ENCODE measurements at places on chromosomes 2 and 18.

GRCh38 chr2:203688798-203689197, 17.6 kb upstream of the CD28 start:
- DNase-seq = no peak

- DNase-seq = no peak
Observed at GRCh38 chr2:43898134-43898837, 59.5 kb downstream of the ABCG8 start.

DNA sequence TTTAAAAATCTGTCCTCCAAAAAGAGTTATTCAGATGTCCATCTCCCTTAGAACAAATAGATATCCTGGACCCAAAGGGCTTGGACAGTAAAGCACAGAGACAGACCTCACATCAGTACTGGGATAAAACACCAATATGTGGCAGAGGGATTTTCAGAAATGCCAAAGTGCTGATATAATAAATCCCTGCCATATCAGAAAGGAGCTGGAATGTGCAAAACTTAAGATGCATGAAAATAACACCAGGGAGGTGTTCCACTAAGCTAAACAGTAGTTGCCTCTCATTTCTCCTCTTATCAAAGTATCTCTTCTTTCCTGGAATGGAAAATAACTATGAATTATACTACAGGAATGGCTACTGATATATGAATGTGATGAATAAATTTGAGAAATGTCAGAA, 13.2 kb downstream of the USP40 start:
- no peak for DNase-seq

- no peak for DNase-seq
Observed at GRCh38 chr18:74861154-74861553, 263.5 kb downstream of the ZNF407 start.

- DNase-seq = no peak
Observed at GRCh38 chr2:220043155-220043989, 415.9 kb downstream of the SLC4A3 start.

DNA sequence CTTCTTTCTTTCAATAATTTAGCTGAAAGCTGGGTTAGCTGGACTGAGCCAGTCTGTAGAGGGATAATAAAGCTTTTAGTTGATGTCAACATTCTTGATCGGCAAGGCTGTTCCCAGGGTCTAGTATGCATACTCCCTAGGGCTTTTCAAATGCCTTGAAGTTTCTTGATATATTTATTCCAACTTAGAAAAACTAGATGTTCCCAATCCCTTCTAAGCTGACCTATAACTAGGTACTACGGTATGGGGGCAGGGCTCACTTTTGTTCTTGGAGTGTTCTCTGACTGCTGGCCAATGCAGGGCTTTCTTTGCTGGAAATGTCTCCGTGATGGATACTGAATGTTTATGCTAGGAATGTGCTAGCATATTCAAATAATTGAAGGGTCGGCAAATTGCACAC, 258.6 kb upstream of the TANK start:
- no peak for DNase-seq

- no peak for DNase-seq
Observed at GRCh38 chr2:168986398-168986943, 44.7 kb downstream of the ABCB11 start.

- no peak for DNase-seq
Observed at GRCh38 chr2:196260546-196260945, 89.2 kb upstream of the STK17B start.

DNA sequence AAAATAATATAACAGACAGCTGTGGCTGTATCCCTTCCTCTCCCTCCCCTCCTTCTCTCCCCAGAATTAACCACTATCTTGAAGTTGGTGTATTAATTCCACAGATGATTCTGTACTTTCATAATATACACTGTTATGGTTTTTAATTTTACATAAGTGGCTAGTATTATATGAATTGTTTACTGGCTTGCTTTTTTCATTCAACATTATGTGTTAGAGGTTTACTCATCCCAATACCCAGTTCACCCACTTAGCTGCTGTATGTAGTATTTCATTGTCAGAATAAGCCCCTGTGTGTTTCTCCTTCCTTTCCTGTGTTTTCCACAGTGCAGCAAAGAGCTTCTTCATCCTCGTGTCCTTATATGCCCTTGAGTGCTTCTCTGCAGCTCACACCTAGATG, 75.6 kb upstream of the B3GNT7 start:
- DNase-seq = no peak

DNA sequence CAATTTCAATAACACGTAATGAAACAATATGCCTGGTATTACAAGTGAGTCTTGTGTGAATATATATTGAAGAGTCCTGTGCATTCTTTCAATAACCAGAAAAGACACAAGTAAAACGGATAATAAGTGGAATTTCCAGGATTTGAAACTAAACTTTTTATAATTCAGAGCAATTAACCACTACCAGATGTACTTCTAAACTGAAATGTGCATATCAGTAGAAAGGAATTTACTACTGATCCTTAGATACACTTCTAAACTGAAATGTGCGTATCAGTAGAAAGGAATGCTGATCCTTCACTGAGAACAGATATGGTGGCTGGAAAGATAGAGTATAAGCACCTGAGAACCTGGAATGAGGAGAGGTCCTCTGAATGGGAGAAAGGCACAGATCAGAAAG, 470.9 kb upstream of the SPHKAP start:
- no peak for DNase-seq

- DNase-seq = no peak
Observed at GRCh38 chr18:29594493-29594892, 1417.6 kb upstream of the CDH2 start.

DNA sequence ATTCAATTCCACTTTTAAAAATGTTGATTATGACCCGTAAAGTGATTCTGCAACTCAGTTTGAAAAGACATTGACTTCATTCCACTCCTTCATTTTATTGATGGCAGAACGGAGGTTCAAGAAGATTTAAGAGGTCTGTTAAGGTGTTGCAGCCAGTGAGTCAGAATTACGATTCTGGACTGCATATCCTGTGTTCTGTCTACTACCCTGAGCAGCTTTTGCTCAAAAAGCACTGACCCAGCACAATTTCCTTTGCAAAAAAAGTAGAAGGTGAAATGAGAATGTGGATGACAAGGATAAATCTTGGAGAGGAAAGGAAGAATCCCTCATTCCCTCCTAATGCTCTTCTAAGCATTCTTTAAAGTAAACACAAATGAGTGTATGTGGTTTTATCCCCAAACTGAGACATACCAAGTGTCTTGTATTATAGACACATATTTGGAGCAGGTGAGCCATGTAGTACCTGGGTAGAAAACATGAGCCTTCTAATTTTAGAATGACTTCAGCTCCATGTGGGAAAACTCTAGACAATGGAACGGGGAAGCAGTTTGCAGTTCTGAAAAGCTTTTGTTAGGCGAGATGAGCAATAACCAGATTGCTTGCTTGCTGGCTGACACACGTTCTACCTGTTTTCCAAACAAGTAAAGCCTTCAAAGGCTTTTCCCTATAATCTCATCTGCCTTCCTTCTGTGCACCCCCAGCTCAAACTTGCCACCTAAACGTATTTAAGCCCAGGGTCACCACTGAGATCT, 44.7 kb downstream of the TGFA start:
- DNase-seq = no peak

GRCh38 chr18:65057439-65058083, 693.3 kb upstream of the CDH7 start:
- no peak for DNase-seq

DNA sequence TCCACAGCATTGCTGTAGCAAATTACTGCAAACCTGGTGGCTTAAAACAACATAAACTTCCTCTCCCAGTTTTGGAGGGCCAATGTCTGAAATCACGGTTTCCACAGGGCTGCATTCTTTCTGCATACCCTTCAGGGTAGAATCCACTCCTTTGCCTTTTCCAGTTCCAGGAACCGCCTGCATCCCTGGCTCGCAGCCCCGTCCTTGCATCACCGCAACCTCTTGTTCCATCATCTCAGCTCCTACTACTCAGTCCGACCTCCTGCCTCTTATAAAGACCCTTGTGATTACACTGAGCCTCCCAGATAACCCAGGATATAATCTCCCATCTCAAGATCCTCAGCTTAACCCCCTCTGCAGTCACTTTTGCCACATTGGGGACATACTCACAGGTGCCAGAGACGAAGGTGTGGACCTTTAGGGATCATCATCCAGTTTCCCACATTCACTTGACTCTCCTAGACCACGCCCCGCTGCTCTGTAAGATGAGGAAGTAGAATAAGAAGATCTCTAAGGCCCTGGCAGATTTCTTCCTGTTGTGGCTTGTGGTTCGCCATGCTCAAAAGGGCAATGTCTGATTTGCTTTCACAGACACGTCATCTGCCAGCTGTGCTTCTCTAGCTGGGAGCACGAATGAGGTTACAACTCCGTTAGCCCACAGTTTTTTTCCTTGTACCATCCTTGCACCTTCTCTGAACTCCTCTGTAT, 103.6 kb upstream of the AGAP1 start:
- DNase-seq = no peak

GRCh38 chr2:5365871-5366461, 326.2 kb upstream of the SOX11 start:
- no peak for DNase-seq

DNA sequence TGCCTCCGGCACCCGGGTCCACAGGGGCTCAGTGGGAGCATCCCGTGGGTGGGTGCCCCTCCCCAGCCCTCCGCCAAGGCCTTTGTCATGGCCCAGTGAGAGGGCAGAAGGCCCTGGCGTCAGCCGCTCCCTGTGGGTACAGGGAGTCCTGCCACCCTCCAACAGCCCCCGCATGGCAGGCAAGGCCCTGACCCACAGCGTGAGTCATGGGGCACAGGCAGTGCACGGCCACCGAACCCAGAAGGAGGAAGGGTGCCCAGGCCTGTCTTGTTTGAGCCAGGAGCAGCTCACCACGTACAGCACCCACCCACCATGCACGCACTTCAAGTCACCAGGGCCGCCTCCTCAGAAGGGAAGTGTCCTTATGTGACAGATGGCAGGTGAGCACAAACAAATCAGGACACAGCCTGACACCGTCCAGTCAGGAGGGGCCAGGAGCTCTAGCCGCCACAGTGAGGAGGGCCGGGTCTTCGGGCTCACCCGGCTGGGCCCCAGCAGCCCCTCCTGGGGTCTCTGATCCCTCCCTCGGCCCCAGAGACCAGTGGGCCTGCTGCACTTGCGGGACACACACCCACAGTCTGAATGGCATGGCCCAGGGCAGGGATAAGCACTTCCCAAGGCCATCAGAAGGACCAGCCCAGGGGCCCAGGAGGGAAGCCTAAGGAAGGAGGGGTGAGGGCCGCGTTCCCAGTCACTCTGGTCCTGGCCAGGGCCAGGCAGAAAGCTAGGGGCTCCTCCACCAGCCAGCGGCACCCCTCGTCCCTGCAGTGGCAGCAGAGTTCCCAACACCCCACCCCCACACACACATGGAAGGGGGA, 25.8 kb downstream of the BIN1 start:
- no peak for DNase-seq

DNA sequence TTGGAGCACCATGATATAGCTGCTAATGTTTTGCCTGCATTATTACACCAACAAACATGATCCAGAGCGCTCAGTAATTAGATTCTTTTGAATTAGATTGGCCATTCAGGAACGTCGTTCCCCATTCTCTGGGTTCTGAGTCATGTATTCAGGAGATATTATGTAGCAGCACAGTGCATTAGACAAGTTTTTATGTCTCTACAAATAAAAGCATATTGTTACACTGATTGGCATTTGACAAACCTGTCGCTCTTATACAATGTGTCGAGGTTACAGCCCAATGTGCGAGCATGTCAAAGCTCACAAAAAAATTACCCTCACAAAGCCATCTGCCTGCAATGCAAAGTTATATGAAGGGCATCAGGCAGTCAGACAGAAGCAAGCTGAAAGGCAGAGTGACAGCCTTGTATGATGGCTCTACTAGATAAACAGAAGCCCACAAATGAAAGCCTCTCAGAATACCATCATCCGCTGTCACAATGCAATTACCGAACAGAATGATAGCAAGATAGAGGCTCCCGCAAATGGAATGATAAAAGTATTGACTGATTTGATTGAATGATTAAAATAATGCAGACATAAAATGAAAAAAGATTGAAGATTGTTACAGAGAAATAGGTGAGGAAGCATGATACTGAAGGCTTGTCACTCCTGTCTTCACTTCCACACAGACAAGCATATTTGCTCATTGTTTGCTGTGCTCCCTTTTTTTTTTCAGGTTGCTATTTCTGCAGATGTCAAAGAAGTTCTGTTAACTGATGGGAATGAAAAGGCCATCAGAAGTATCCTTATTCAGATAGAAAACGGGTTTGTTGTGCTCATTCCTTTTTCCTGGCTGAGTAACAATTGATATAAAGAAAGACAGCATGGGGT, 234.6 kb upstream of the SIX3 start:
- DNase-seq = no peak

- no peak for DNase-seq
Observed at GRCh38 chr18:77056344-77057005, 76.1 kb downstream of the MBP start.

GRCh38 chr2:201070948-201071478, 458 bp downstream of the HYCC2 start:
- no peak for DNase-seq

- no peak for DNase-seq
Observed at GRCh38 chr2:100237163-100237562, 85.1 kb downstream of the LONRF2 start.

GRCh38 chr2:158197940-158198339, 96.3 kb downstream of the UPP2 start:
- no peak for DNase-seq

- DNase-seq = no peak
Observed at GRCh38 chr2:216084547-216084946, 2.8 kb downstream of the TMEM169 start.

DNA sequence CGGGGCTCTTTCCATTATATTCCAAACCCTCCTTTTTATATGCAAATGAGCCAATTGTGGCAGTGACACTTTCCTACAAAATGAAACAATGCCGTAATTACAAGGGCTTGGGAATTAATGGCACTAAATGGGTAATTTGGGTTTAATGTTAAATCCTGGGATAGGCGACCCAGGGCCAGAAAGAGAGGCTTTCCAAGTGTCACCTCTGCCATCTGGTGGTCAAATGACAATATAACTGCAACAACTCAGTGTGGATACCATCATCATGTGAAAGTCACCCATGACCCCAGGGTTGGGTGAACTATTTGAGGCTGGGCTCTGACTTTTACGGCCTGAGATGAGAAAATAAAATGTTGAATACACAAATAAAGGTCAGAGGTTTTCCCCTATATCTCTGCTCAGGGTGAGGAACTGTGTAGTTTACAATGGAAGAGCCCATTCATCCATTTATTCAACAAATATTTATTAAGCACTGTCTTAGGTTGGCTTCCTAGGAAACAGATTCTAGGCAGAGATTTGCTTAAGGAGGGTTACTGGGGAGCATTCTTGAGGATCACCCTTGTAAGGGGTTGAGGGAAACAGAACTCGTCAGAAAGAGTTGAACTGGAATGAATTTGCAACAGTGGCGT, 13.6 kb upstream of the THADA start:
- no peak for DNase-seq
